NT2/D1 (cell line): ENCODE measurements at places on chromosomes 6 and 20.

DNA sequence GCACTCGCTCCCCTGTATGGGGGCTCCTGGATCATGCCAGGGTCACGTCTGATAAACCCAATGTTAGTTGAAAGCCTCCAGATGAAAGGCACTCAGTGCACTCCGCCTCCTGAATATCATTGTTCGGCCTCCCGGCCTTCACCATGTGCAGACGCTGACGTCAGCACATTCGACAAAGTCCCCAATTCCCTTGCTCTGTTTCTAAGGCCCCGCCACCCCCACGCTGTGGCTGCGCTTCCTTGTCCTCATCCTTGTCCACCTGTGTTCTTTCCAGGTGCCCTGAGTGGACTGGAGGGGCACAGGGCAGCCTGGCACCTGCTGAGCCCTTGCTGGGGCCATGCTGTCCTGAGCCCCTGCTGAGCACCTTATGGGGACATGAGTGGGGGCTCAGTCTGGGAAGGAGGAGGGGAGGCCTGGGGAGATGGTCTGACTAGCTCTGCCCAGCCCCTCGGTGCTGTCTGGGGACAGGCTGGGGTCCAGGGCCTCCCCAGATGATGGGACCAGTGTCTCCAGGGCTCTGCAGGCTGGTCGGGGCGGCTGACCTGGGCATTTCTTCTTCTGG lies 9.8 kb upstream of the BHLHE23 start:
- DNase-seq: no peak

DNA sequence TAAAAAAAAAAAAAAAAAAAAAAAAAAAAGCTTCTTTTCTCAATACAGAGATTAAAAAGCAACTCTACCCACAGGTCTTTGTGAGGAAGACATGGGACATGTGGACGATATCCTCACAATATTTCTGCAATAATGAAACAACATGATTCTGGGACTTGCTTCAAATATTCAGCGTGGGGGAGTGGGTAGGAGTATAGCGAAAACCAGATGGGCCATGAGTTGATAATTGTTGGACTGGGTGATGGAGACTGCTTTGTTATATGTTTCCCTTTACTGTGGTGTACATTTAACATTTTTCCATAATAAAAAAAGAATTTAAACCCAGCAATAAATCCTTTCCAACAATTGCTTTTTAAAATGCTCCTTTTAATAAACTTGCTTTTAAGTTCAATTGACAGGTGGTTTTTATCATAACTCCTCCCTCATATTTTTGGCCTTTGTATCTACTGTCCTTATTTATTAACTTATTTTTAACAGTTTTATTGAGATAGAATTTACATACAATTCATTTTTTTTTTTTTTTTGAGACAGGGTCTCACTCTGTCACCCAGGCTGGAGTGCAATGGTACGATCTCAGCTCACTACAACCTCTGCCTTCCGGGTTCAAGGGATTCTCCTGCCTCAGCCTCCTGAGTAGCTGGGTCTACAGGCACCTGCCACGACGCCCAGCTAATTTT lies 40.4 kb upstream of the ARFGEF2 start:
- DNase-seq: no peak

DNA sequence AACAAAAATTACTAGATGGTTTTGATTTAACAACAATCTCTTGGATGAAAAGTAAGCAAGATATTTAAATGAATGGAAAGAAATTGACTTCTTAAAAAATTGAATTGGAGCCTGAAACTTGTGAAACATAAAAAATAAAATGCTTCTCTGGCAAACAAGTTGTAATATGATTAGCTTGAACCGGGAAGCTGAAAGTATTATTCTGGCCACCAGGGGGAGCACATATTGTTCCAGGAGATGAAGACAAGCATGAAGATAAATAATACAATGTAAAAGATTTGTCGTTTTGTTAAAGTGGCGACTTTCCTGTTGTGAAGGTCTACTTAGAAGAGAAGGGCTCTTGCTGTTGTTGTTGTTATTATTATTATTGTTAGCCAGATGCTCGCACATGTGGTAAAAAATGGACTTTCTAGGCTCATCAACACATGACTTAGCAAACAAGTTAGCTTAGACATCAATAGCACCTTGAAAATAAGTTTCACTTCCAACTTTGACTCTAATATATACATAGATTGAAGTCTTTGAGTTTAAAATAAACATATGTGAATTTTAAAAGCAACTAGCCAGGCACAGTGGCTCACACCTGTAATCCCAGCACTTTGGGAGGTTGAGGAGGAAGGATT lies 14.2 kb downstream of the PAX1 start:
- DNase-seq: no peak

GRCh38 chr6:150119173-150119572 lies 23.7 kb upstream of the PPP1R14C start:
- no peak for DNase-seq

- DNase-seq: no peak
These were observed 20.0 kb downstream of the RNF144B start for GRCh38 chr6:18406955-18407749.
